H1 (cell line): ENCODE measurements at places on chromosomes 3 and 15.

DNA sequence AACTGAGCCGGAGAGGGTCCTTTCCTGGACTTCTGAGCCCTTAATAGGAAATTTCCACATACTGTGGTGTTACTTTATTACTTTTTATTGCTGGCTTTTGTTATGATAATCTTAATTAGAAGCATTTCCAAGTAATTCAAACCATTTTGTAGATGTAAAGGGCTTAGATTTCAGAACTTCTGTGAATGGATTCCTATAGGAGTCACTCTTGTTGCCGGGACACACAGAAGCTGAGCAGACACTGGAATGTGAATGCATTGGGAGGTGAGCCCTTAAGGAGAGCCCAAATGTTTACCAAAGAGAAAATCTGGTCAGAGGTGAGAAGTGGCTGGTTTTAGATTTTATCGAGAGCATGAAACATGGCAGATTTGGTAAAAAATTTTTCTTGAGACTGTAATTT, 87.4 kb downstream of the FNDC3B start:
- DNase-seq, result no peak

DNA sequence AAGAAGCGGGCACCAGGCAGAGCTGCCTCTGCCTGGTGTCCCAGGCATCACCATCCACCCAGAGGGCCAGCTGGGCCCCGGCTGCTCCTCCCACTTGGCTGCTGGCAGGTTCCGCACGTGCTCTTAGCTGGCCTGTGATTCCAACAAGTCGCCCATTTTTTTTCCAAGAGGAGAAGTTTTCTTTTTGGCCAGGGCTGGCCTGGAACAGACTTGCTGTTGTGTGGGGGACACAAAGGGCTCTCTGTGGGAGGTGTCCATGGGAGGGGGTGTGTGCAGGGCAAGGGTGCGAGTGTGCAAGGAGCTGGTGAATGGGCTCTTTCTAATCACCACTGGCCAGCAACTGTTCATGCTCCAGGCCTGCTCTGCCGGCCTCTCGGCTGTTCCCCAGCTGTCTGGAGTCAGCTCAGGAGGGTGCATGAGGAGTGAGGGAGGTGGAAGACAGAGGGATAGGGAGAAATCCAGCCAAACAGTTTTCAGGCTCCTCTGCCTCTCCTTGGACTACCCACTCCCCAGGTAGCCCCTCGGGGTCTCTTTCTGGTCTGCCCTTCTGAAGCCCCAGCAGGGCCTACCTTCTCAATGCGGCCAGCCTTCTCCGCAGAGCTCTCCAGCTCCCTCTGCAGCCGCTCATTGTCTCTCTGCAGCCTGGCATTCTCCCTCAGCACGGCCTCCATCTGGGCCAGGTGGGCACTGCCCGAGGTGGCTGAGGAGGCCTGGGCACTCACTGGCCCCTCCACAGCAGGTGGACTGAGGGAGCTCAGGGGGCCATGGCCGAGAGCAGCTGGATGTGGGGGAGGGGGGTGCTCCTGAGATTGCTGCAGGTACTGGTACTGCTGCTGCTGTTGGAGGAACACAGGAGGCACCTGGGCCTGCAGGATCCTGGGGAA, 7.1 kb downstream of the AMOTL2 start:
- no peak for DNase-seq

- no peak for DNase-seq
Measured at GRCh38 chr3:64343689-64344430, 118.6 kb upstream of the PRICKLE2 start.

DNA sequence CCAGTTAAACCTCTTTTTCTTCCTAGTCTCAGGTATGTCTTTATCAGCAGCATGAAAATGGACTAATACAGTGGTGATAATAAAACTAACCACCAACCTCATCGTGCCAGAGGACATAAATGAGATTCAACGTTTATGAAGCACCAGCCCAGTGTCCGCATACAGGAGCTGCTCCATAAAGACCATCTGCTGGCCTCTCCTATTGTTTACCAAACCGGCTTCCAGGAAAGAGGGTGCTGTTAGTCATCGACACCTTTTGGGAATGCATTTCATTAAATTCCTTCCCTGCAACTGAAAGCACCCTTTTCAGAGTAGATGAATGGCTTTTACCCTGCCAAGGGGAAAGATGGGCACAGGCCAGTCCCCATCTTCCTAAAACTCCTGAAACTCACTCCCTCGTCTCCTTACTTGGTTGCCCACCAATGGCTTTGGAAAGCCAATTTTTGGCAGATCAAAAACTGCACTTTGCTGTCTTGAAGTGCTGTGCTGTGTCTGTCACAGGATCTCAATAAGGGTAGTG, 122.1 kb downstream of the AQP9 start:
- no peak for DNase-seq

GRCh38 chr3:41194701-41195100, 4.6 kb upstream of the CTNNB1 start:
- DNase-seq, result no peak

DNA sequence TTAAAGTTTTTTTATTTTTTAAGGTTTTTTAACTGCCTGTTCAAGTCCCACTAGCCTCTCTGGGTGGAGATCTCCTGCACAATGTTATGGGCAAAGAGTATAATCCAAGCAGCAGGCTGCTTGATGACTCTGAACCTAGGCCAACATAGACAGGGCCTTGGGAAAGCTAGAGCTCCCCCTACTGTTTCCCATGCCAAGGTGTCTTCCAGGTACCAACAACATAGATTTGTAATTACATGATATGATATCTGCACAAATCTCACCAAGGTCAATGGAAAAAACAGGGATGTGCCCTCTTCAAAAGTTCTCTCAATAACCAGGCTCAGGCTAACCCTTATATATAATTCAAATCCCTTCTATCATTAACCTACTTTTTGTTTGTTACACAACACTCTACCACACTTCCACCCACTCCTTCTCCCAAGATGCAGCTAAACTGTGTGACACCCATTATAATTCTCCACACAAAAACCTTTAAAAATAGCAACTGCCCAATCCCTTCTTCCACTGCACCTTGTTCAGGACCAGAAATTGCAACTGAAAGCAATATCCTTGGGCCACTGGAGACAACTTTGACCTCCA, 43.8 kb downstream of the RBM15B start:
- peak; percentile 54 for DNase-seq

DNA sequence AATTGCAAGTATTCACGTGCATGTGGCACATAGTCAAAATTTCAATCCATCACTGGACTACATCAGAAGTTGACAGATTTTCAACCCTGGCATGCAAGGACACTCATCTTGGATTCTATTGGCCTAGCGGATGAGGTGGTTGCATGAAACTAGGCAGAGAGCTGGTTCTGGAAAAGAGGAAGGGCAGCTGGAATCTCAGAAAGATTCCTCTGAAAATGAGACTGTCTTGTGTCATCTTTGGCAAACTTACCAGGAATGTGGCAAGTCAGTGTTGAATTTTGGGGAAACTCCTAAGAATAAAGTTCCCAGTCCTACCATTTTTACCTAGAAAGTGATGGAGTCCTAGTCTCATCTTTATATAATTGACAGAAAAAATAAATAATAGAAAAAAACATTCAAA, 384.3 kb upstream of the NR2F2 start:
- no peak for DNase-seq

- no peak for DNase-seq
Measured at GRCh38 chr3:118682921-118683320, 351.7 kb downstream of the IGSF11 start.

- DNase-seq, result no peak
Measured at GRCh38 chr3:128343287-128344051, 123.2 kb downstream of the DNAJB8 start.

DNA sequence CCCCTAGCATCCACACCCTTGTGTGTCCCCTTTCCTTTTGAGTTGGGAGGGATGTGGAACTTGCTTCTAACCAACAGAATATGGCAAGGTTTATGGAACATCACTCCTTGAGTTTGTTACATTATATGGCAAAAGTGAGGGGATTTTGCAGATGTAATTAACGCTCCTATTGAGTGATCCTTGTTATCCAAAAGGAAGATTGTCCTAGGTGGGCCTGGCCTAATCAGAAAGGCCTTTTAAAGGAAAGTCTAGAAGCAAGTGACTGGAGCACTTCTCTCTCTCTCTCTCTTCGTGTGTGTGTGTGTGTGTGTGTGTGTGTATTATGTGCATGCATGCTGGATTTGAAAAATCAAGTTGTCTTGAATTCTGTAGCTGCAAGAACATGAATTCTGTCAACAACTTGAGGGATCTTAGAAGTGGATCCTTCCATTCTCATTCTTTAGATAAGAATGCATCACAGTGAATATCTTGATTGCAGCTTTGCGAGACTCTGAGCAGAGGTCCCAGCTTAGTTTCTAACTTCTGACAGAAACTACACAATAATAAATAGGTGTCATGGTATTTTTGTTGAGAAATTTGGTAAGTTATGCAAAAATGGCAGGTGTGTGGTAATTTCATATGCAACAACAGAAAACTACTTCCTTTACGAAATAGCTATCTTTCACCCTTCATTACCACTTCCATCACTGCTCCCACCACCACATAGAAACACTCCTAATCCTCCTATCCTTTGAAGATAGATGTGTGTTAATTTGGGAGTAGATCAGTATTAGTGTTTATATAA, 360.9 kb upstream of the CBLB start:
- no peak for DNase-seq

- no peak for DNase-seq
Measured at GRCh38 chr3:81214631-81215030, 546.8 kb downstream of the GBE1 start.

DNA sequence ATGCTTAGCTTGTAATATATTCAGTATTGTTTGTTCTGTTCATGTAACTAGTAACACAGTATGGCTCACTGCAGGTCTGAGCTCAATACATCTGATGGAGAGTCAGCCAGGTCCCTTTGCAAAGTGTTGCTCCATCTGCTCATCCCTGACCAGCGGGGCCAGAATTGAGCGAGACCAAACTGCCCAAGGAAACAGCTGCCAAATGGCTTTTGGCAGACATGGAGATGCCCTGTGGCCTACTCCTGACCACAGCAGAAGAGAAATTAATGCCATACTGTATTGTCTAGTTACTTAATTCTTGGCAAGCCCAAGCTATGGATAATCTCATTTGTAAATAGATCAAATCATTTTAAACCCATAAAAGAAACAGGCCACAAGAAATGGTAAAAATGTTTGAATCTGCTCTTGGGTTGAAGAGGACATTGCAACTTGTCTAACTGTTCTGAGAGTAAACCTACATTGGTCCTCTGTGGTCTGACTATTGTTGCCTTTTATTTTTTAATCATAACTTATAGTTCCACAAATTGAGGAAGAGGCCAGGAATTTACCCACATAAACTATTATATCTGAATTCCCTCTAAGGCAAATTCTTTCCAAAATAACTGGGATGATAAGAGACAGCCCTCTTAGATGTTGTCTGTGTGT, 209.5 kb downstream of the EBLN2 start:
- no peak for DNase-seq

DNA sequence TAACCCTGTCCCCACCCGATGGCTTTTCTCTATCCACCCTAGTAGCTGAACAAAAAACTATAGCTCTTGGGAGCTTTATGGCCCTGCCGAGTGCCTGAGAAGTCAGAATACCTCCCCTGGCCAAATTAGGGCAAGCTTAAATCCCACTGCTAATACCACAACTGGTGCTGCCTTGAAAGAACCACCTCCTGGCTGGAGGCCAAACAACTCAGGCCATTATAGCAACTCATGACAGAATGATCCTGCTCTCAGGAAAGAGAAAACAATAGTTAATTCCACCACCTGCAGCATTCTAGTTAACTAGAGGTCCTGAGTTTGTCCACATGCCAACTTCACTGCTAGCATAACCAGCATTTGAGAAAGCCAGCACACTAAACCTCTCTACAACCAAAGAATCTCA, 123.2 kb downstream of the RTP4 start:
- DNase-seq, result no peak

DNA sequence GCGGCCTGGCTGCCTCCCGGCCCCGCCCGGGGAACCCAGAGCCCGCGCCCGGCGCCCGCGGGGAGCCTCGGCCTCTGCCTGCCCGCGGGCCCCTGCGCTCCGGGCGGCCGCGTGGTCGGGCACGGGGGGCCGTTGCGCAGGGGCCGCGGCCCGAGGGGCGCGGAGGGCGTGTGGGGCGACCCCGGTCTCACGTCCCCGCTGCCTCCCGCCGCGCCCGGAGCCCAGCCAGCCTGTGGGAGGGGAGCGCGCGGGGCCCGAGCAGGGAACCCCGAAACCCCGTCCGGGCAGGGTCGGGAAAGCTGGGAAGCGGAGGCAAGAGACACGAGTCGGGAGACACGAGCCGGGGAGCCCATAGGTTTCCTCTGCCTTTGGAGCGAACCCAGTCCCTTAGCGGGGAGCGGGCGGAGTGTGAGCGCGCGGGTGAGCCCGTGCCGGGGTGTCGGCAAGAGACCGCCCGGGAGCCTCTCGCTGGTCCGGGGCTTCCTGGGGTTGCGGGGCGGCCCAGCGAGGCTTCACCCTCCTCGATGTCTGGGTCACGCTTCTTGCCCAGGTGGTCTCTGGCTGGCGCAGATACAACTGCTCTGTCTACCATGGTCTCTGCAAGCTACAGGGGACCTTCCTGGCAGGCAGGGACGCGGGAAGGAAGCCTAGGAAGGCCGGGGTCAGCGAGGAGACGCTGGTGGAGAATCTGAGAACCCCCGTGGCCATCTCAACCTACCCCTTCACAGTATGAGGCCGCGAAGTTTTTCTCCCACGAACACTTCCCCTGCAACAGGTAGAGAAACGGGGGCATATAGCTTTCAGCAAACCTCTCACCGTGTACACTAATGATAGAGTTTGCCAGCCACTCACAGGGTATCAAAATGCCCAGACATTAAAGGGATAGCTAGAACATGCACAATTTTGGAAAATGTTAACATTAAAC, 586 bp downstream of the LRRK1 start:
- peak; percentile 75 for DNase-seq

DNA sequence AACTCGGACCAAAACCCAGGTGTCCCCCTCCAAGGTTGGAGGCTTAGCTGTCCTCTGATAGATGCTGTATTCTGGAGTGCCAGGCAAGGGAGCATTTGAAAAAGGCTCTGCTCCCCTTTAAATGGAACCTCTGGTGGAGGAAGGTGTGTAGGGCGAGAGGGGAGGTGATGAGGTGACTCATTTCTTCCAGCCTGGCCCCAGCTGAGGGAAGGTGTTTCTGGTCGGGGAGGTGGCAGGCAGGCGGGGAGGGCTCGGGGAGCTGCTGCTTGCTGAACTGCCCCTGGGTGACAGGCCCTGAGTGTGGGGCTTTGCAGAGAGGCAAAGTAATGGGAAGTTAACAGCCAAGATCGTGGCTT, 18.8 kb downstream of the PSTPIP1 start:
- no peak for DNase-seq

DNA sequence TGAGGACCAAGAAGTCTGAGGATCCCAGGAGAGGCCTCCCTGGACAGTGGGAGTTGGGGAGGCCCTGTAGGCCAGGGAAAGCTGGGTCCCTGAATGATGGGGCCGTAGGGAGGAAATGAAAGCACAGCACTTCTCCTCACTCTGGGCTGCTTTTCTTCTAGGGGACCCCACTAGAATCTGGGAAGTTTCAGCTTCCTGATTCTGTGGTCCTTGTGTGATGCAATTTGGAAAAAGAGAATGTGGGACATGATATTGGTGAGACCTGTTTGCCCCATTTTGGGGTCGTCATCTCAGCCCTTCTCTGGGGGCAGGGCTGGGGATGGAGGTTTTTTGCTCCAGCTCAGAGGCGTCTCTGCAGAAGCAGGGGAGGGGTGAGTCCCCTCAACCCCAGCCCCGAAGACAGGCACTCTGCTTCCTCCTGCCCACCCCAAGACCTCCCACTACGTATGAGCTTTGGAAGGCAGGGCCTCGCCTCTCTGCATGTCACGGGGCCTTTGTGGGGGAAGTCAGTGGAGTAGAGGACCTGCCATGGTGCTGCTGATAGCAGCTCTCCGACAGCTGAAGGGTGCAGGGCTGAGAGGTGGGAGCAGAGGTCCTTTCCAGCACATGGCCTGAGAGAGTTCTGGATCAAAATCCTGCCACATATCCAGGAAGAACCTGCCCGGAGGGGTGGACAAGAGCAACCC, 1.5 kb upstream of the SNX22 start:
- no peak for DNase-seq
